ENCODE measurements at places on chromosomes 5 and 9.
A peak's percentile ranks its signal among the peaks of the same experiment; 100 is the strongest.

DNA sequence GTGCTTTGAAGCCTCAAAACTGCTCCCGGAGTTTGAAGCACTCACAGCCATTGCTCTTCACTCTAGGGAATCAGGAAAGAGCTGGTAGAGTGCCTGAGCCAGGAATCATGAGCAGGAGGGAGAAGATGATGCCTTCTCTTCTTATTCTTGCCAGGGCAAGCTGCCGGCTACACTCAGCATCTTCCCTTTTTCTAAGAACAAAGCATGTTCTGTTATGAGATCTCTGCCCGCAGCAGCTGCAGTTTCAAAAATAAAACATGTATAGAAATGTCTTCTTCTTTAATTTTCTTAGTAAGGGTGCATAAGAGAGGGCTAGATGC, 57.9 kb upstream of the RICTOR start:
- DNase-seq = no peak

DNA sequence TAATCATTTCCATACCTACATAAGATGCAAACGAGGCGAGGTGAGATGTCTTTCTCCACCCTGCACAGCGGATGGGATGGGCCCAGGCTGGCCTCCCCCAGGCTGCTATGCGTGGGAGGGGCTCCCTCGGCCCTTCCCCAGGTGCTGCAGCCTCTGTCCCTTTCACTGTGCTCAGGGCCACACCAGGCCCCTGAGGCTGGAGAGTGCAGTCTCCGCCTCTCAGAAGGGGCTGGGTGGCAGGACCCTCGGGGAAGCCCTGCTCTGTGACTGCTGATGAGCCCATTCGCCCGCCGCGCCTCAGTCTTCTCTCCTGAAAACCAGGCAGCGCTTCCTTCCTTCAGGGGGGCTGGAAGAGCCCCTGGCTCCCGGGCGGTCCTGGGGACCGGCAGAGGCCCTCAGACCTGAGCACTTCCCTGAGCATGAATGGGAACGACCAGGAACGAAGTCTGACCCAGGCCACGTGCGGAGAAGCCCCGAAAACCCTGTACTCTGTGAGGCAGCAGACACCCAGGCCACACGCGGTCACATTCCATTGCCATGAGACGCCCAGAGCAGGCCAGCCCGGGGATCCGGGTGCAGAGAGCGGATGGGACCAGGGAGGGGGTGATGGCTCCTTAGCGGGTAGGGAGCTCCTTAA, 21.9 kb upstream of the NOTCH1 start:
- DNase-seq = no peak

DNA sequence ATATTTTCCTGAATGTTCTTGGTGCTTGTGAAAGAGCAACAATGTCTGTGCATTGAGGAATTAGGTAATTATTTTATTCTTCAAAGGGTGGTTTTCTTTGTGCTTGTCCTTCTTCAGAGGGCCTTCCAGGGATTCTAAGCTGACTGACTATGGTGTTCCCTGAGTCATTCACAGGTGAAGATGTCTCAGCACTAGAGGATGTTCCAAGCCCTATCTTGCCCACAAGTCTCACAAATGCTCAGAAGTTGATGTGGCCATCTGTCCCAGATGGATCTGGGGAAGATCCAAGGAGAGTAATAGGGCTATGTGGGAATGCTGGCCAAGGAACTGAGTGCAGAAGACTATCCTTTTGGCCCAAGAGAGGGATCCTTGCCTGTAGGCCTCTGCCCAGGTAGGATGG, 120.9 kb downstream of the ADAMTSL1 start:
- no peak for DNase-seq

DNA sequence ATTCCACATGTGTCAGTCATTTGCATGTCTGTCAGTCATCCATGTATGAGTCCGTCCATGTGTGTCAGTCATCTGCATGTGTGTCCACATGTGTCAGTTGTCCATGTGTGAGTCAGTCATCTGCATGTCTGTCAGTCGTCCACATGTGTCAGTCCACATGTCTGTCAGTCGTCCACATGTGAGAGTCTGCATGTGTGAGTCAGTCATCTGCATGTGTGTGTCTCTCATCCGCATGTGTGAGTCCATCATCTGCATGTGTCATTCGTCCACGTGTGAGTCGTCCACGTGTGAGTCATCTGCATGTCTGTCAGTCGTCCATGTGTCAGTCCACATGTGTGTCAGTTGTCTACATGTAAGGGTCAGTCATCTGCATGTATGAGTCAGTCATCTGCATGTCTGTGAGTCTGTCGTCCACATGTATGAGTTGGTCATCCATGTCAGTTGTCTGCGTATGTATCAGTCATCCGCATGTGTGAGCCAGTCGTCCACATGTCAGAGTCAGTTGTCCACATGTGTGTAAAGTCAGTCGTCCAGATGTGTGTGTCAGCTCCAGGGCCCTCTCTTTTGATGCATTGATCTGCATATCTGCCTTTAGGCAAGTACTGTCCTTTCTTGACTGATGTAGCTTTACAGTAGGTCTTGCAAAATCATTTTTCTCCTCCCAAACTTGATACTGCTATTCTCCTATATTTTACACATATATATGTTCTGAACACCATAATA, 72.5 kb upstream of the CACNA1B start:
- no peak for DNase-seq

DNA sequence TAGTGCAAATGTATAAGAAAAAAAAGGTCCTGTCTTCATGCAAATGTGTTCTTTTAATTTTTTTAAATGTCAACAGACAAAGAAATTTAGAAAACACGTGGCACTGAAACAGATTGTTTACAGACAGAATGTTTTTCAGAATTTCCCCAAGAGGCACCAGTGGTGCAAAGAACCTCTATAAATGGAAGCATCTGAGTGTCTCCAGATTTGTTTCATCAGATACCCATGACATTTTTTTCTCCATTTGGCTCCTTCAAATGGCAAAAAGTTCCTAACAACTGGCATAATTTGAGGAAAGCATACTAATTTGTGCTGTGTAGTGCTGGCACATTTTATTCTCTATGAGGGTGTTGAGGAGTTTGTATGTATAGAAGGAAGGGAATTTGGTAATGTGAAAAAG, 15.0 kb downstream of the CCDC192 start:
- DNase-seq = no peak

GRCh38 chr5:126354012-126354857, 69.0 kb upstream of the GRAMD2B start:
- DNase-seq = no peak

- DNase-seq = no peak
These were observed 78.3 kb upstream of the ZNF608 start for GRCh38 chr5:124824637-124825158.

DNA sequence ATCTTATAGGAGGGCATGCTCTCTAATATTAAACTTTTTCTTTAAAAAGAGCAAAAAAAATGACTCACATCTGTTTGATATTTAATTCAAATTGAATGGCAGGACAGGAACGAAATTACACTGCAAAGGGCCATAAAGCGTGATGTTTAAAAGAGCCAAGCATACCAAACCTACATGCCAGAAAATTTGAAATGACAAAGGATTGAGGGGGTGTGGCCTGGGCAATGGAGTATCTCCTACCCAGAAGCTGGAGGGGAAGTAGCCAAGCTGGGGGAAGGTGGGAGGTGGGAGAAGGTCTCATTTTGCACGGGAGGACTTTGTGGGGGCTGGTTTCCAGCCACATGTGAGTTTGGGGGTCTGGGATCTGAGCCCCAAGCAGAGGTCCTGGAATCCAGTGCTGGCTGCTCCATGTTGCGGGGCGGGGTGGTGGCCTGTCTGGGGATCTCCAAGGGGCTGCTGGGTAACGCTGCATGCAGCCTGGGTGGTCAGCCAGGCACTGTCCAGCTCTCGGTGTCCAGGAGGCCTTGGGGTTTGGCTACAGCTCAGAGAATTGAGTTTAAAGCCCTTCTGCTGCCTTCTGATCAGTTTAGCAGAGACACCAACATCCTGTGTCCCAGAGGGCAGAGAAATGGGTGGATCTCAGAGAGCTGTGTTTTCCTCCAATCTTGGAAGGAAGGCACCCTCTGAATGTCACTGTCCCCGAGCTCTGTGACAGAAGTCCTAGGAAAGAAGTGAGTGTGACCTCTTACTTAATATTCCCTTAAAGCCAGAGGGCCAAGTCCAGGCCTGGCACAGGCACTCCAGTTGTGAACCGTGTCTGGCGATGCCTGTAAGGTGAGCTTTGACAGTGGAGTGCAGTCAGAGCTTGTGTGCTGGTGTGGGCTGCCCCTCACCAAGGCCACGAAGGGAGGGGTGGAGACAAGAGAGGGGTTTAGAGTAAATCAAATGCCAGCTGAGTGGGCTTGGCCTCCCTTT, 7.6 kb downstream of the DCANP1 start:
- DNase-seq = no peak

- DNase-seq = no peak
These were observed 321.7 kb downstream of the NDUFS4 start for GRCh38 chr5:53882006-53882675.

GRCh38 chr5:178383301-178383918, 150.8 kb upstream of the PHYKPL start:
- no peak for DNase-seq

GRCh38 chr9:92138157-92138959, 23.1 kb upstream of the SPTLC1 start:
- peak; percentile 82 for DNase-seq

DNA sequence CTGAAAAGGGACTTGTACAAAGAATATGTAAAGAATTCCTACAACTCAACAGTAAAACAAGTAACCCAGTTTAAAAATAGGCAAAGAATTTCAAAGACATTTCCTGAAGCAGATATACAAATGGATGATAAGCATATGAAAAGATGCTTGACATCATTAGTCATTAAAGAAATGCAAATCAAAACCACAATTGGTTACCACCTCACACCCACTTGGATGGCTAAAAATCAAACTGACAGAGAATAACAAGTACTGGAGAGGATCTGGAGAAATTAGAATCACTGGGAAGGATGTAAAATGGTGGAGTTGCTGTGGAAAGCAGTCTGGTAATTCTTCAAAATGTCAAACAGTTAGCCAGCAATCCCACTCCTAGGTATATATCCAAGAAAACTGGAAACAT, 12.5 kb upstream of the FOXE1 start:
- DNase-seq = no peak

GRCh38 chr5:80105698-80106439, 70.7 kb downstream of the THBS4 start:
- DNase-seq = no peak

DNA sequence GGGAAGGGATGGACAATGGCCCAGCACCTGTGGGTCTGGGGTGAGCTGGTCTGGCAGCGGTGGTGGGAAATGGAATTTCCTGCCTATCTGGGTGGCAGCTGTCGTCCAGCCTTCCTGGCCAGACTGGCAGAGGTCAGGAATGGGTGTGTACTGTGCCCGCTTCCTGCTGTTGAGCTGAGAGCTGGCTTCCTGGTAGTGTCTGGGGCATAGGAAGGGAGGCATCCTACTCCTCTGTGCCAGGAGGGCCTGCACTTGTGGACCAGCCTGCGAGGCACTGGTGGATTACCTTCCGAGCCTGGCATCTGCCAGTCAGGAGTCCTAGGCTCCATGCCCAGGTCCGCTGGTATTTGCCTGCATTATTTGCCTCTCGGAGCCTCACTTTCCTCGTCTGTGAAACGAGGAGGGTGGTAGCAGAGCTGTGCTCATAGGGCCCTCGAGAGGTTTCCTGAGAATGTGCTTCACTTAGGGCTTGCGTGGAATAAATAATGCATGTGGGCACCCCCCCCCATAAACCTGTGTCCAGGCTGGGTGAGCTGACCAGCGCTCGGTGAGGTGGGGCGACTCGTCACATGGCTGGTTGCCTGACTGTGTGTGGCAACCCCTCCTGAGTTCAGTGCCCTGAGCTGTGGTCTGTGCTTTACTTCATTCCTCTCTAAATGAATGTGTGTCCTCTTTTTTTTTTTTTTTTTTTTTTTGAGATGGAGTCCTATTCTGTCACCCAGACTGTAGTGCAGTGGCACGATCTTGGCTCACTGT, 47.7 kb downstream of the HMCN2 start:
- no peak for DNase-seq

DNA sequence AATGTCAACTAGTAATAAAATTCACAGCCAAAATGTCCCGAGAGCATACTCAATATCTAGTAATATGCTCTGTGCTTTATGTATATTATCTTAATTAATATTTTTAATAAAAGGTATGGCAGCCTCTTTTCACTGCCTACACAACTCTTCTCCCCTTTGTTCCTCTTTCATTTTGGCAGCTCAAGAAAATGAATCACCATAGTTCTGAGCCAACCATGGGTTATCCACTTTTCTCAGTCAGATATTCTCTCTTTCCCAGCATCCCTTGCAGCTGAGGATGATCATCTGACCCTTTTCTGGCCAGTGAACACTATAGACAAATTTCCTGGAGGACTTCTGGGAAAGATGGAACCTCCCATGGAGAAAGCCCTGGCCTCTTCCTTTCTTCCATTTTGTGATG, 8.2 kb upstream of the DOCK8 start:
- no peak for DNase-seq

DNA sequence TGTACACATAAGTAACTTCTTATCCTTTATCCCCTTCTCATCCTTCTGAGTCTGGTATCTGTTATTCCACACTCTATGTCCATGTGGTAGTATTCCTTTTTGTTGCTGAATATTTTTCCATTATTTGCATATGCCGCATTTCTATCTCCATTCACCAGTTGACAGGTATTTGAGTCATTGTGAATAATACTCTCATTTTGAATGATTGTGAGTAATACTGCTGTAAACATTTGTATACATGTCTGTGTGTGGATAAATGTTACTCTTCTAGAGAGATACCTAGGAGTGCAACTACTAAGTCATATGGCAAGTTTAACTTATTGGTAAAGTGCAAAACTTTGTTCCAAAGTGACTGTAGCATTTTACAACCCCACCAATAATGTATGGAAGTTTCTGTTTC, 15.6 kb downstream of the RIC1 start:
- DNase-seq = no peak

DNA sequence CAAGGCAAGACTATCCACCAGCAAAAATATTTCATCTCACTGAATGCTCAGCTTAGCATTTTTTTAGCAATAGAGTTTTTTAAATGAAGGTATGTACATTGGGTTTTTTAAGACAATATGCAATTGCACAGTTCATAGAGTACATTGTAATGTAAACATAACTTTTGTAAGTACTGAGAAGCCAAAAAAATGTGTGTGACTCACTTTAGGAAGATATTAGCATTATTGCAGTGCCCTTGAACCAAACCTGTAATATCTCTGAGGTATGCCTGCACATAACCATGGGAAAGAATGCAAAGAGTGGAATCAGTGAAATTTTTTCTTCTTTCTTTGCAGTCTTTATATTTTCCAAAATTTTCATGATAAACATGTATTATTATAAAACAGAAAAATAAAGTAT, 1533.3 kb upstream of the WWC1 start:
- no peak for DNase-seq

DNA sequence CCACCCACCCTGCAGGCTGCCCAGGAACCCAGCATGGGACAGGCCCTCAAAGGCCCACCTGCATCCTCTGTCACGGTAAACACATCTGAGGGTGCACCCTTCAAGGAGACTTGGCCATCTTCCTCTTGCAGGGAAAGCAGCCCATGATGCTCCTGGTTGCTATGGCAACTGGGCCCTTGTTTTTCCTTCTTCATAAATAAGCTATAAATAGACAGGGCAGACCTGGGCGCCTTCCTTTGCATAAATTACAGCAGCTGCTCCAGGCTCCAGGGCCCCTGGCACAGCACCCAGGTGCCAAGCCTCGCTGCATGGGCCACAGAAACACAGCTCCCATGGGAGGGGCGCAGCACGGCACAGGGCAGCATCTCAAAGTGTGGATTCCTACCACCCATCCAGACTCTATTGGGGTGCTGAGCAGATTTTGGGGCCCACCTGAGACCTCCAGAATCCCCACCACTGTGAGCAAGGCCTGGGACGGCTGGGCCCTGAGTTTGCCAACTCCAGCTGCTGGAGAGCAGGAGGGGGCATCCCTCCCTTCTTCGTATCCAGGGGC, 5.8 kb upstream of the PSMB7 start:
- DNase-seq = no peak
